ENCODE measurements at places on chromosomes 1 and 21. TPM values are rescaled to one million over a fixed set of nuclear protein-coding genes. Genes with fewer than 3 reads are reported as not detected.
A peak's percentile ranks its signal among the peaks of the same experiment; 100 is the strongest.

DNA sequence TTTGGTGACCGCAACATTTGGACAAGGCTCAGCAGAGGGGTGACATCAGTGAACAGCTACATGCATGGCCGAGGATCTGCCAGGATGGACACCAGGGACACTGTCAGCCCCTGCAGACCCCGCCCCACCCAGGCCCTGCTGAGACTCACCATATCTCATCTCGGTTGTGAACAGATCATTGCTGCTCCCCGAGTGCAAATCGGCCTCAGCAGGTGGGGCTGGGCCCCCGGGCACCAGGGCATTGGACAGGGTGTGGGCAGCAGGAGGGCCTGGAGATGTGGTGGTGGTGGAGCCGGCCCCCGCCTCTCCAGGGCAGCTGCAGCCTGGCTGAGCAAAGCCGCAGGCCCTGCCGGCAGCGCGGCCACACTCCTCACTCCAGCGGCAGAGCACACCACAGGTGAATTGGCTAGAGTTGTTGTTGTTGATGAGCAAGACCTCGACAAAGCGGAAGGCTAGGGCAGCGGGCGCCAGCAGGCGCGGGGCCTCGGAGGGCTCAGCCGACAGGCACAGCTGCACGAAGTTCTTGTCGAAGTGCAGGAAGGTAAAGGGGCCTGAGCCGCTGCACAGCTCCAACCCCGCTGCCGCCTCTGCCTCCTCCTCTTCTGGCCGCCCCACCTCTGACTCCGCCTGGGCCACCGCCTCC lies 8.2 kb downstream of the ADGRB2 start:
- no peak for DNase-seq

DDX20 gene
- total RNA-seq, result 14.3 TPM

- DNase-seq, result no peak
Observed at GRCh38 chr21:21076491-21076890, 78.3 kb downstream of the NCAM2 start.

DNA sequence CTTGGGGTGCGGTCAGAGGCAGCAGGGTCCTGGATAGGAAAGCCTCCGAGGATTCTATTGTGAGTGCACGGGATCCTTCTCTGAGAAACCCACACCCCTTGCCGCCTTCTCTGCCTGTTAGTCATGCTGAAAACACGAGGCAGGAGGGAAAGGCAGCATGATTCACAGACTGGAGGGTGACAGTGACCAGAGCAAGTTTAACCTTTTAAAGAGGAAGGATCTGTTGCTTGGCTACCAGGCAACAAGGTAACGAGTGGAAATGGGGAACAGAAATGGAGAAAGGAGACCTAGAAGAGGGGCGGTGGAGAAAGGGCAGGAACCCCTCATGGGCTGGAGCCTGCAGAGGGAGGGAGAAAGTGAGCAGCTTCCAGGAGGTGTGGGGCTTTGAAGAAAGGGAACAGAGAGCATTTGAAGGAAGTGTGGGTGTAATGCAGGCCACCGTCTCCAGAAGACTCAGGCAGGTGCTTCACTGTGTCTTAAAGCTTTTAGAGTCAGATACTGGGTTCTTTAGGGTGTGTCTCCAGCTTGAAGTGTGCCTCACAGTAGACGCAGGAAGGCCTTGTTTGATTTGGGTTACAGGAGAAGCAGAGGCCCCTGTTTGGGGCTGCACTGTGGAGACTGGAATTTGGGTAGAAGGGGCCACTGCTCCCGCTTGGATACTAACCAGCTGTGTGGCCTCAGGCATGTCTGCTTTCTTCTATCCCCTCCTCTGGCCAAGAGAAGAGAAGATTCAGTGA lies 19.1 kb downstream of the OPTC start:
- DNase-seq, result peak; percentile 21

- DNase-seq, result no peak
Observed at GRCh38 chr21:14962217-14962616, 102.6 kb downstream of the NRIP1 start.

DNA sequence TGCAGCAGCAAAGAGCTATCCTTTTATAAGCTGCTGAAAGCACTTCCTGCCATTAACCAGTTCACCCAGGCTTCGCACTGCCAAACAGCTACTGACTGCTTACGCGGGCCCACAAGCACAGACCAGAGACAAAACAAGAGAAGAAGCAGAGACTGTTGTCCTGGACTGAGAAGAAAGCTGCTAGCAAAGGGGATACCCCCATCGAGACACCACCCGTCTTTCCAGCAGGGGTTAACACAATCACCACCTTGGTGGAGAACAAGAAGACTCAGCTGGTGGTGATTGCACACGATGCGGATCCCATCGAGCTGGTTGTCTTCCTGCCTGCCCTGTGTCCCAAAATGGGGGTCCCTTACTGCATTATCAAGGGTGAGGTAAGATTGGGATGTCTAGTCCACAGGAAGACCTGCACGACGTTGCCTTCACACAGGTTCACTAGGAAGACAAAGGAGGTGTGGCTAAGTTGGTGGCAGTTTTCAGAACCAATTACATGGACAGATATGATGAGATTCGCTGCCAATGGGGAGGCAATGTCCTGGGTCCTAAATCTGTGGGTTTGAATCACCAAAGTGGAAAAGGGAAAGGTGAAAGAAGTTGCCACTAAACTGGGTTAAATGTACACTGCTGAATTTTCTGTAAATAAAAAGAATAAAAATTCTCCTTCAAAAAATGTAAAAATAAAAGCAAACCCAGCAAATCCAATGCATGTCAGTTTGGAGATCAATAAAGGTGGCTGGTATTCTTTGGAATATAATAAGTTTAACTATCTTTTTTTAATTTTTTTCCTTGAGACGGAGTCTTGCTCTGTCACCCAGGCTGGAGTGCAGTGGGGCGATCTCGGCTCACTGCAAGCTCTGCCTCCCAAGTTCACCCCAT lies 1.2 kb downstream of the FMO5 start:
- no peak for DNase-seq

DNA sequence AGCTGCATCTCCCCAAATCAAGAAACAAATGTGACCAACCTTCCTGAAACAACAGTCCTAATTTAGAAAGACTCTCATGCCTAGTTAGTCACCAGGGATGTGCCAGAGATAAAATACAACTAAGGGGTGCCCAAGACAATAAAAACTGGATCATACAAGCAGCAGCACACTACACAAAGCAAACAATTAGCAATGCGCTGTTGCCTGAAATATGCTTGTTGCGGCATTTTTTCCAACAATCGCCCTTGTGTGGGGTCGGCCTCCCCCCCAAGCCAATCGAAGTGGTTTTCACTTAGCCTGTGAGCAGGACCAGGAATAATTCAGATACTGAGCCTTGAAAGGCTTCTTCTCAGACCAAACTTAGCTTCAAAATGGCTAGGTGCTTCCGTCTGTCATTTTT lies 1.4 kb upstream of the STMN1 start:
- DNase-seq, result no peak

DNA sequence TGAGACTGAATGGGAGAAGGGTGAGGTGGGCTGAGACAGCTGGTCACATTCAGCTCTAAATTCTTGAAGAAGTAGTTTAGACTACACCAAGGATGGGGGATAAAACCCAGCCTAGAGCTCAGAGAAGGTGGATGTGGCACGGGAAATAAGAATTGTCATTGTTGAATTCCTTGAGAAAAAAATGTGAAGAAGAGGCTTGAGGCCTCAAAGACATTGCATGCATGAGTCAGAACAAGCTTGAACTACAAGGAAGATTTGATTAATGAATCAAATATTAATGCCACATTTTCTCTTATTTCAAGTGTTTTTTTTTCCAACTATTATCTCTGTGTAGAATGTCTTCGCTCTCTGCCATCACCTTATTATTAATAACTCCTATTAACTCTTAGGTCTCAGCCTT lies 58.9 kb downstream of the MAP3K7CL start:
- no peak for DNase-seq

Data from HepG2 (cell line).